ENCODE measurements at places on chromosomes 2 and 18. TPM values are rescaled to one million over a fixed set of nuclear protein-coding genes. Genes with fewer than 3 reads are reported as not detected.

The ASAP2 gene
- not detected for total RNA-seq

The CHST9 gene
- total RNA-seq, result not detected

The VWA3B gene
- total RNA-seq, result not detected

DNA sequence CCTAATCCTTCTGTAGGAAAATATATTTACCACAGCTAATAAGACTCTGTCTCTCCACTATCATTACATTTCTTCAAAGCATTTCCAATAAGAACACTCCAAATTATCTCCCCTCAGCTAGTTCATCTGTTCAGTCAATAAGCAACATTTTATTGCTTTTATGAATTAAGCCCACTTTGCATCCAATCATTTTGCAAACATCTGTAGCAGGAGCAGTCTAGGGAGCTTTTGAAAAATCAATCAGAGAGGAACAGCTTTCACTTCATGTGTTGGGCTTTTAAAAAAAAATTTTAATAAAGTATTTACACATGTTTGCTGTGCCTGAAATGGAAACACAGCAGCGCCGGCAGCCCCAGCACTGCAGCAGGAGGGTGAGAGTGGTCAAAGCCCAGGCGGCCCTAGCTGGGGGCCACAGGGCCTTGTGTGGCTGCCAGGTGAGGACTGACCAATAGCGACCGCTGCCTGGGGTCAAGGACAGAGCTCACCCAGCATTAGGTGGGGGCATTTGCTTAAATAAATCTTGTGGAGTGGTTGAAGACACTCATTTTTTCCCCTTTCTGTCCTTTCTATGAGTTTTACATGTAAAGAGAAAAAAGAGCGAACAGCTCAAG, 250.7 kb downstream of the RNF144A start:
- H3K27ac ChIP-seq, result no peak overlapping the region
- H3K27me3 ChIP-seq, result no peaks in the 10 kb centered on the region
- H3K4me1 ChIP-seq, result no peaks in the 10 kb centered on the region
- no peak overlapping the region for H3K4me3 ChIP-seq
- no peaks in the 10 kb centered on the region for H3K36me3 ChIP-seq
- no peak for DNase-seq

Measured in activated naive CD8-positive, alpha-beta T cell treated with anti-CD3 and anti-CD28 coated beads, Interleukin-2, amount 10 ng/mL, durations not matched to agents 7 days and 5 days (primary cell).